ENCODE measurements at places on chromosomes 7 and 10. TPM values are rescaled to one million over a fixed set of nuclear protein-coding genes. Genes with fewer than 3 reads are reported as not detected.

DKK1 gene
- 42.8 TPM for polyA plus RNA-seq

GRCh38 chr10:2772816-2773631 lies 294.3 kb upstream of the PFKP start:
- DNase-seq, result peak; percentile 13

SSC4D gene
- polyA plus RNA-seq, result 5.5 TPM

GRCh38 chr10:10782603-10783002 lies 235.1 kb upstream of the CELF2 start:
- DNase-seq, result no peak

- no peak for DNase-seq
Observed at GRCh38 chr7:149126662-149127266, 640 bp upstream of the ZNF425 start.

DNA sequence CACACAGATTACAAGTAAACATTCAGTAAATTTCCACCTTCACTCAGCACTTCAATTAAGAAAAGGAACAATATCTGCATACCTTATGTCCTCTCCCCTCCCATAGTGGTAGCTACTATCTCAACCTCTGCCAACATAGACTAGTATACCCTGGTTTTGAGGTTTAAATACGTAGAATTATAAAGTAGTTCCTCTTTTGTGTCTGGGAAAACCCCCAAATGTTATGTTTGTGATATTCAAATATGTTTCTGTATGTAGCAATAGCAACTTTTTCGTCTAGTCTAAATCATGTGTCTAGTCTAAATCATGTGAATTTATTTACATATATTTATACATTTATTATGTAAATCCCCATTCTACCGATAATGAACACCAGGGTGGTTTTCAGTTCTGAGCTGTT lies 13.2 kb upstream of the CAMK2B start:
- DNase-seq, result no peak

GRCh38 chr7:77858278-77858677 lies 59.7 kb downstream of the PHTF2 start:
- DNase-seq, result no peak

OR2F2 gene
- not detected for polyA plus RNA-seq
